Stimulated activated CD4-positive, alpha-beta T cell treated with anti-CD3 and anti-CD28 coated beads, Interleukin-4, amount 100 ng/mL, for 24 hours (primary cell): ENCODE measurements at places on chromosomes 5 and 9.

GRCh38 chr5:93636837-93637236, 53.8 kb downstream of the NR2F1 start:
- DNase-seq = no peak

DNA sequence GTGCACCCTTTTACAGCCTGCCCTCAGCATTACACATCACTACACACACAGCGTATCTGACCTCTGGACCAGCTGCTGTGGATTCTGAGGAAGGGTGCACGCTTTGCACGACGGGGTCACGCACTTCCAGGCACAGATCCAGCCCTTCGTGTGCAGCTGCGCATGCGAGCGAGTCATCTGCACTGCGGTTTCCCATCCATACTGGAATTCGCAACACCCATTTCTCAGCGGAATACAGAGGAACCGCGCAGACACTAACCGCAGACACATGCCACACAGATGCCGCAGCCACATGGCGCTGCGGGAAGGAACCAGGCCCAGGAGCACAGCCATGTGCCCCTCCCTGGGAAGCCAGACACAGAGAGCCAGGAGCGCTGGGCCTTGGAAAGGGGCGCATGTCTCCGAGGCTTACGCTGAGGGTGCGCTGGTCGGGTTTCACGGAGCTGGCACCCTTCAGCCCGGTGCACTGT, 43.5 kb downstream of the PNPLA7 start:
- no peak for DNase-seq

GRCh38 chr9:128113526-128114325, 13.8 kb downstream of the PTGES2 start:
- DNase-seq = no peak

- DNase-seq = no peak
Observed at GRCh38 chr5:122454541-122454940, 142.5 kb downstream of the SNCAIP start.

- DNase-seq = no peak
Observed at GRCh38 chr5:158068964-158069363, 210.0 kb upstream of the CLINT1 start.

DNA sequence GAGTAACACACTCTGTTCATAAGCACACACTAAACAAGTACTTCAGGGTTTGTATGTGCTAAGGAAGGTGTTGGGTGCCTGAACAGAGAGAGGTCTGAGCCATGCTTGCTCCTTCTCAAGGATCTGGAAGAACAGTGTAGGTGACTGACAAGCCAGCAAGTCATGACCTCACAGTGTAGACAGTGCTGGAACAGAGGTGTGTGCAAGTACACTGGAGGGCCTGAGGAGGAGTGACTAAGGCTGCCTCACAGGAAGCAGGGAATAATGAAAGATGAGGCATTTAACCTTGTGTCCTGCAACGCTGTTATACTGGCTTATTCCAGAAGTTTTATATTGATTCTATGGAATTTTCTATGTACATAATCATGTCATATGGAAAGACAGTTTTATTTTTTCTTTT, 83.9 kb downstream of the TMEM174 start:
- no peak for DNase-seq

DNA sequence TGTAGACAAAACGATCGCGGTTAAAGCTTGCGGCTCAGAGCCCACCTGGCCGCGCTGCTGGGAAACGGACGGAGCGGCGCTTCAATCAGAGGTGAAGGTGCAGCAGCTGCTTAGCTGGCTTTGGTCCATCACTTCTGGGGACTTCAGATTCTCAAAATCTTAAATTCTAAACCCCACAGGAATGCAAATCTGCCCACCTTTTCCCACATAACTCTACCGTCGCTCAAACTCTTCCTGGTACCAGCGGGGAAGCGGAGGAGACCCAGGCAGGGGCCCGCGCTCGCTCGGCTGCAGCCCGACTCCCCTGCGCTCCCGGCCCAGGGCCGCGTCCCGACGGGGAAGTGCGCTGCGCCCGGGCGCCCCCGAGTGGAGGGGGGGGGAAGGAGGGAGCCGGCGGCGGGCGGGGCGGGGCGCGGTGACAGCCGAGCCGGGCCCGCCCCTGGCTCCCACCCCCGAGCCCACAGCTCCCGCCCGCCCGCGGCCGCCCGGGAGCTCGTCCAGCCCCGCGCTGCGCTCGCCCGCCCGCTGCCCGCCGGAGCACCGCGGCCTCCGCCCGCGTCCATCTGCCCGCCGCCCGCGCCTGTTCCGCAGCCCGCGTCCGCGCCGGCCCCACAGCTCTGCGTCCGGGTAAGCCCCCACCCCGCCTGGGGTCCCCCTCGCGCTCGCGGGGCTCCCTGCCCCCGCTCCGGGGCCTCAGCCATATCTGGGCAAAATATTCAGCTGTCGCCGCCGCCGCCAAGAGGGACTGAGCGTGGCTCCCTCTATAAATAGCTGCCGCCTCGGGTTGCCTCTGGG, at the start of gene TMOD1:
TSS of gene TMOD1 (plus strand) at position 490 of the 795 bp plus-strand sequence. CDS start 22,523 bp downstream, outside the sequence.
- DNase-seq = peak; percentile 27

DNA sequence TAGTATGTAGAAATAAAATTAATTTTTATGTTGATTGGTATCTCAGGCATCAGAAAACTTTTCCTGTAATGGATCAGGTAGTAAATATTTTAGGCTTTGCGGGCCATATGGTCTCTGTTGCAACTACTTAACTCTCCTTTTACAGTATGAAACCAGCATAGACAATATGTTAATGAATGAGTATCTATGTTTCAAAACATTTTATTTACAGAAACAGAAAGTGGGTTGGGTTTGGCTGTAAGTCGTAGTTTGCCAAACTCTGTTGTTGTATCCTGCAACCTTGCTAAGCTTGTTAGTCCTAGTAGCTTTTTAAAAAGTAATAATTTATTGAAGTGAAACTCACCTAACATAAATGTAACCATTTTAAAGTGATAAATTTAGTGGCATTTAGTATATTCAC, 132.1 kb downstream of the NR3C1 start:
- DNase-seq = no peak

DNA sequence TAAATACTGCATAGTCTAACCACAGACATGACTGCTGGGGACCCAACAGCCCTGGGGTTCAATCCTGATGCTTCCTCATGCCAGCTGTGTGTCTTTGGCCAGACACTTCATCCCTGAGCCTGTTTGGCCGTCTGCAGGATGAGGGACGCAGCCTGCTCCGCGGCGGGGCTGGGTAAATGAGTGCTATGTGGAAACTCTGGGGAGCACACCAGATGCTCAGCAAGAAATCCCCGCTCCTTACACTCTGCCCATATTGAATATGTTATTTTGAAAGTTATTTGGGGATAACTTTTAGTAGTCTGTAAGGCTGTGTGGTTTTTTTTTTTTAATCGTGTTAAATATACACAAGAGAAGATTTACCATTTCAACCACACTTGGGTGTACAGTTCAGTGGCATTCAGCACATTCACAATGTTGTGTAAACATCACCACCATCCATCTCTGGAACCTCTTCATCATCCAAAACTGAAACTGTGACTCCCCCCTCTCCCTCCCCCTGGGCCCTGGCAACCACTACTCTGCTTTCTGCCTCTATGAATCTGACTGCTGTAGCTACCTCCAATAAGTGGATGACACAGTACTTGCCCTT, 42.7 kb downstream of the SH3PXD2B start:
- DNase-seq = peak; percentile 46

- no peak for DNase-seq
Observed at GRCh38 chr5:124889850-124890249, 143.4 kb upstream of the ZNF608 start.
